ENCODE measurements at places on chromosomes 12 and 14.

GRCh38 chr12:58148405-58148804 lies 207.0 kb downstream of the ATP23 start:
- DNase-seq = no peak

DNA sequence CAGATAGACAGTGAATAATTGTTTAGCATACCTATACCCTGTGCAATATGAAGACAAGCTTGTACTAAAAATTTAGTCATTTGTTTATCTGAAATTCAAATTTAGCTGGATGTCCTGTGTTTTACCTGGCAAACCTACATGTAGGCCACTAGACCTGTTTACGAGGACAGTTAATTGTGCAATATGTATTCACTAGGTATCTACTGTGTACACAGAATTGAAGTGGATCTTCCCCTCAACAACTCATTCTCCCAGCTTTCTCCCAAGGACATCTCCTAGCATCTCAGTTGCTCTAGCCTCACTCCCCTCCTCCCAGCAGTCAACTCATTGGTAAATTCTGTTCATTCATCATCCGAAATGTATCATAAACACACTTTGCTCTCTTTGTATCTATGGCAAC lies 25.3 kb downstream of the AK7 start:
- no peak for DNase-seq

DNA sequence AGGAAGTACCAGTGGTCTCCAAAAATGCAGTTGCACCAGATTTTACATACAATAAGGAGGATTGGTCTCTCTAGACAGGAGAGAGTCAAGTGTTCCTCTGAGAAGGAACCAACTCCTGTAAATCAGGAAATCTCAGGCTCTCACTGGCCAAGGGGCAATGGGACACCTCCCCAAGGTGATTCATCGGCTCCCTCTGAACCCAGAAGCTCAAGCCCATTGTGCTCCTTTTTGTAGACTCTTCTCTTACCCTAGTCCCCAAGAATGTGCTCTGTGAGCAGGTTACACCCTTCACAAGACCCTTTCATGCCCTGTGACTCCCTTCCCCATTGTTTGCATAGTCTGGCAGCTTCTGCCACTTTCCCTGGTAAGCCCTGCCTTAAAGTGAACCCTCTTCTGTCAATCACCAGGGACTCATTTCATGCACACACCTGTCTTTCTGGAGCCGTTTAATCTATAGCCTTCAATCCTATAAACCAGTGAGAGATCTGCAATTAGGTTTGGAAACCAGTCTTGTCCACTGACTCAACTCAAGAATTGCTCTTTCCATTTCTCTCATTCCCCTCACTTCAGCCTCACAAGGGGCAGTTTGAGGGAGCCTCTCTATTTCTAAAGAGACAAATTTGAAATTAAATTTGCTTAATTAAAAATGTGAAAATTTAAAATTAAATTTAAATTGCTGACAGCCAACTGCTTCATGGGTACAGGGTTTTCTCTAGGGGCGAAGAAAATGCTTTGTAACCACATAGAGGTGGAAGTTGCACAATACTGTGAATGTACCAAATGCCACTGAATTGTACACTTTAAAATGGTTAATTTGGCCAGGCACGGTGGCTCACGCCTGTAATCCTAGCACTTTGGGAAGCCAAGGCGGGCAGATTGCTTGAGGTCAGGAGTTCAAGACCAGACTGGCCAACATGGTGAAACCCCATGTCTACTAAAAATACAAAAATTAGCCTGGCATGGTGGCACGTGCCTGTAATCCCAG lies 38.3 kb upstream of the LTA4H start:
- peak; percentile 10 for DNase-seq

DNA sequence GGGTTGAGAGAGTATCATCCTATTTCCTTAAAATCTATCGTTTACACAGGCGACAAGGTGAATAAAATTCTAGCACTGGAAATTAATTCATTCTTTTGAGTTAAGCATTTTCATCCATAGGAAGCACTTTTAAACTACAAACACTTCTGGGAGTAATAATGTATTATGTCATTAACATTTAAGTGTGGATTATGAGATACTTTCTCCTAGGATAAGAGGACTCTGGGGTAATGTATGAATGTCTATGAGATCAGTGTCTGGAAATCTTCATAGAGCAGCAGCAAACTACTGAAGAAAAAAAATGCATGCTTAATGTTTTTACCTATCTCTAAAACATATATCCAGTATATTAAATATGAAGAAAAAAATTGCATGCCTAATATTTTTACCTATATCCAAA lies 86.9 kb downstream of the EPS8 start:
- no peak for DNase-seq

DNA sequence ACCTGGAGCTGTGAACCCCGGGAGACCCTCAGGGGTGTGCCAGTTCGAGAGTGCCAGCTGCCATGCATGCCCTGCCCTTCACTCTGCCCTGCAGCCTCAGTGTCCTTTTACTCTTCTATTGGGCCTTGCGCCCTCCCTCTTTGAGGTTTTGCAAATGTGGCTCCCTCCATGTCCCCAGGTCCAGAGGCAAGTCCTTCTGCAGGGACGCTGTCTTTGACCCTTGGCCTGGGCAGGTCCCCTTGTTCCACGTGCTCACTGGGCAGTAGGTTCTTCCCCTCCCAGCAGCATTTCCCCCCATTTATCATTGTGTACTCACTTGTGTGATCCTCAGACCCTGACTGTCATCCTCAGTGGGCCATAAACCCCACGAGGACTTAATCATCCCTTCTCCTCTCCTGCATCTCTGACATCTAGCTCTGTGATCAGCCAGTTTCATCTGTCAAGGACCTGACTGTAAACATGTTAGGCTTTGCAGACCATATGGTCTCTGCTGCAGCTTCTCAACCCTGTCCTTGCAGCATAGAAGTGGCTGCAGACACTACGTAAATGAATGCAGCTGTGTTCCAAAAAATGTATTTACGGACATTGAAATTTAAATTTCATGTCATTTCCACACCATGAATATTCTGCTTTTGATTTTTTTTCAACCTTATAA lies 36.6 kb downstream of the TSPAN9 start:
- DNase-seq = no peak

- DNase-seq = no peak
Observed at GRCh38 chr12:103782399-103782798, 58.6 kb downstream of the NT5DC3 start.

Data from NCI-H187 treated with DMSO at 0.1 percent for 48 hours (cell line).